Karpas-422 (cell line): ENCODE measurements at places on chromosomes 6 and 20.

DNA sequence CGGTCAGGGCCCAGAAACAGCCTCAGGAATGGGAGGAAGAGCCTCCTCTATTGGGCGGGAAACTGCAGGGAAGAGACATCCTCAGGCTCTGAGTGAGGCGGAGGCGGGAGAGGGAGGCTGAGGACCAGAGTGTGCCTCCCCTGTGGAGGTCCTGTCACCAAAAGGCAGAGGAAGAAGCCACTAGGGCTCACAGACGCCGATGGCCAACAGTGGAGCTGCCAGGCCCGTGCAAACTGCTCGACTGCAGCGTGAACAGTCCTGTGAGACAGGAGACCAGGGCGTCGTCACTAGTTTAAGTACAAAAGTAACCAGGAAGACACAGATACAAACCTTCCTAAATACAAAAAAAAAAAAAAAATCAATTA is 82.7 kb downstream of the TAF4 start:
- no peak for DNase-seq

- DNase-seq, result no peak
Measured at GRCh38 chr6:170024940-170025339, 265.9 kb downstream of the DLL1 start.

GRCh38 chr20:17995967-17996819 is 27.4 kb downstream of the MGME1 start:
- peak; percentile 89 for DNase-seq

- DNase-seq, result no peak
Measured at GRCh38 chr20:12047838-12048432, 130.2 kb downstream of the BTBD3 start.

GRCh38 chr6:90484903-90485302 is 102.0 kb downstream of the MAP3K7 start:
- no peak for DNase-seq

GRCh38 chr20:36399147-36399968 is 93.2 kb downstream of the DLGAP4 start:
- peak; percentile 88 for DNase-seq

GRCh38 chr6:22613695-22614094 is 44.3 kb downstream of the HDGFL1 start:
- no peak for DNase-seq

- DNase-seq, result no peak
Measured at GRCh38 chr6:52877168-52877567, 32.3 kb downstream of the GSTA3 start.

GRCh38 chr20:48818481-48818987 is 9.3 kb downstream of the PREX1 start:
- no peak for DNase-seq

DNA sequence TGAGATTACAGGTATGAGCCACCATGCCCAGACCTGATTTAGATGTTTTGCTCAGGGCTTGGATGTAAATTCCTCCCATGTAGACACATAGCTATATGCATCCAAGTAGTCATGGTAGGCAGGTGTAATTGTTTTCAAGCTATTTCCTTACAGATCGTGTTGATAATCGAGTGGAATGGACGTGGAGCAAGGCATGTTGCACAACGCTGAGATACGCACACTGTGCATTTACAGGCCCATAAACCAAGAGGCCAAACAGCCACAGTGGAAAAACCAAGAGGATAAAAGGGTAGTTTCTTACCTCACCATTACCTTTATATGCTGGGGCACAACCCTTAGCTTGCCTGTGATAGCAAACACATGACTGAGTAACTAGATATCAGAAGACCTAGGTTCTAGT is 51.0 kb upstream of the ADGRF1 start:
- no peak for DNase-seq

DNA sequence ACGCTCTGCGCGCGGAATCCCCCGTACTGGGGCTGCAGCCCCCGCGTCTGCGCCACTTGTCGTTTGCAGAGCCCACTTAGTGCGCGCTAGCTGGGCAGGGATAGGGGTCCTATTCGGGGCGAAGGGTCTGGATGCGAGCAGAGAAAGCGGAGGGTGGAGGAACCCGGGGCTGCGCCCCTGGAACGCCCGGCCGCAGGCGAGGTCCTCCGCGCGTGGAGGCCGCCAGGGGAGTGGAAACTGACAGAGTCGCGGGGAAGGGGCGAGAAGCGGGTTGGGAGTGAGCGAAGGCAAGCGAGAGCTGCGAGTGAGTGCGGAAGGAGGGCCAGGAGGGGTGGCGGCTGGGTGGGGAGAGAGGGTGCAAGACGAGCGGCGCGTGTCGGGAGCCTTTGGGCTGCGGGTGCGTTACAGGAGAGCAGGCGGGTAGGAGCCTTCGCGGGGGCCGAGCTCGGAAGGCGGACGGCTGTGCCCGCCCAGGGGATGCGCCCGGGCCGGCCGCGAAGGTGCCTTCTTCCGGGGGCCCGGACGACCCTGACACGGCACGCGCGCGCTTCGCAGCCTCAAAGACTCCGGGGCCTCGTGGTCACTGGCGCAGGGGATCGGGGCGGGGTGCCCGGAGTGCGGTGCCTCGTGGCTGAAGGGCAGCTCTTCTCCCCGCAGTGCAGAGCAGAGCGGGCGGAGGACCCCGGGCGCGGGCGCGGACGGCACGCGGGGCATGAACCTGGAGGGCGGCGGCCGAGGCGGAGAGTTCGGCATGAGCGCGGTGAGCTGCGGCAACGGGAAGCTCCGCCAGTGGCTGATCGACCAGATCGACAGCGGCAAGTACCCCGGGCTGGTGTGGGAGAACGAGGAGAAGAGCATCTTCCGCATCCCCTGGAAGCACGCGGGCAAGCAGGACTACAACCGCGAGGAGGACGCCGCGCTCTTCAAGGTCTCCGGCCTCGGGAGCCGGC is 1.2 kb downstream of the IRF4 start:
- DNase-seq, result no peak

DNA sequence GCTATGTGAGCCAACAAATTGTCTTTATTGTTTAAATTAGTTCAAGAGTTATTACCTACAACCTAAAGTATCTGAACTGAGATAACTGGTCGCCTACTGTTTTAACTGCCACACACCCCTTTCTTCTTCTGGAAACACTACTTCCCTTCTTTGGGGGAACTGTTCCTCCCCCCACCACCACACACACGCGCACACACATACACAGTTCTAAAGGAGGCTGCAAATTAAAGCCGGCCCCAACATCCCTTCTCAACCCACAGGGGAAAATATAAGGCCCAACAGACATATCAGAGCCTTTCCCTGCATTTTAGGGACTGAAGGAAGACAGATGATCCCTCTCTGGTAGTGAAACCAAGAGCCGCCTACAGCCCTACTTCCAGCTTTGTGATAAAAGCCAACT is 348.0 kb upstream of the JARID2 start:
- no peak for DNase-seq

- DNase-seq, result no peak
Measured at GRCh38 chr6:15061180-15061641, 184.7 kb upstream of the JARID2 start.

DNA sequence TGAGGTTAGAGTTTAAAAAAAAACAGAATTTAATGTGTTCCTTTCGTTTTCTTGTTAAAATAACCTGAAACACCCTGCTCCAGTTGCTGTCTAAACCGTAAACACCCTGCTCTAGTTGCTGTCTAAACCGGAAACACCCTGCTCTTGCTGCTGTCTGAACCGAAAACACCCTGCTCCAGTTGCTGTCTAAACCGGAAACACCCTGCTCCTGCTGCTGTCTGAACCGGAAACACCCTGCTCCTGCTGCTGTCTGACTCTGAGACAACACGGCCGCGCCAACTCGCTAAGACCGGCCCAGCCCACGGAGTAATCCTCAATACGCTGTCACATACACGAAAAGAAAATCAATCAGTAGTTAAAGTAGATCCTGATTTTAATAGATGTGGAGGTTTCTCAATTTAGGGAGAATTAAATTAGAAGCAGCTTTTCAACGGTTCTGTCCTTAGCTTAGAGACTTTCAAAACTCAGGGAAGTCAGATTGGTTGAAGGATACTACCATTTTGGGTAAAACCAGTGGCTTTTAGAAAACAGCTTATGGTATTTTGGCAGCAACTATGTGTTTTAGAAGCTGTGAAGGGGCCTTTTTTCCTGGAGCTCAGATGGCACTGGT is 98.3 kb downstream of the RAMACL start:
- no peak for DNase-seq

- no peak for DNase-seq
Measured at GRCh38 chr20:14234666-14235295, 102.6 kb downstream of the FLRT3 start.

GRCh38 chr6:151254451-151255081 is 14.8 kb downstream of the AKAP12 start:
- DNase-seq, result peak; percentile 27

- DNase-seq, result no peak
Measured at GRCh38 chr20:44400671-44400969, 45.1 kb downstream of the HNF4A start.

GRCh38 chr20:2219481-2220006 is 76.3 kb upstream of the TGM3 start:
- no peak for DNase-seq

DNA sequence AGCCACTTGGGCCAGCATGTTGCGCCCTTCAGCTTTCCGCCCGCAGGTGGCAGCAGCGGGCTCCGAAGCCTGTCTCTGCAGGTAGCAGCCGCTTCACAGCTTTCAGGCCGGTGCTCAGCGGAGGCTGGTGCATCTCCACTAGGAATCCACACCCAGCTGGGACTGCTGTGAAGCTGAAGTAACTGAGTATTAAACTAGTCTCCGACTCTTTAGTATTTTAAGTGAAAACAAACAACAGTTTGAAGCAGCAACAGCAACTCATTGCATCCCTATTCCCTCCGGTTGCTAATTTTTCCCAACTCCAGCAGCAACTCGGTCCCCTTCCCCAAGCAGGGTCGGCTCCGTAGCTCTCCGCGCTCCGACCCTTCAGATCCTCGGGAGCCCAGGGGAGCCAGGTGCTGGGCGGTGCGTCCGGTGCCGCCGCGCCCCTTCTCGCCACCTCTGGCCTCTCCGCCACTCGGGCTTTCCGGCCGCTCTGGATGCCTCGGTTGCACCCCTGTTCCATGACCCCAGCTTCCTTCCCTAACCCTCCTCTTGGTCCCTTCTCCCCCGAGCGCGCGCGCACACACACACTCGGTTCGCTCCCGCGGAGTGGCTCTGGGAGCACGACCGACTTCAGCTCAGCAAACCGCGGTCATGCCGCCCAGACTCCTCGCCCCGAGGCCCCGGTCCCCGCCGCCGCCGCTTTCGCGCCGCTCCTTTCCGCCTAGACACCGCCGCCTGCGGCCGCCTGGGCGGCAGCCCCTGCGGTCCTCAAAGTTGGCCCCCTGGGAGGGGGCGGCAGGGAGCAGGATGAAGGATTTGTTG is 765 bp upstream of the NKAIN2 start:
- peak; percentile 84 for DNase-seq

GRCh38 chr6:109239160-109239559 is 143.1 kb downstream of the CD164 start:
- no peak for DNase-seq

DNA sequence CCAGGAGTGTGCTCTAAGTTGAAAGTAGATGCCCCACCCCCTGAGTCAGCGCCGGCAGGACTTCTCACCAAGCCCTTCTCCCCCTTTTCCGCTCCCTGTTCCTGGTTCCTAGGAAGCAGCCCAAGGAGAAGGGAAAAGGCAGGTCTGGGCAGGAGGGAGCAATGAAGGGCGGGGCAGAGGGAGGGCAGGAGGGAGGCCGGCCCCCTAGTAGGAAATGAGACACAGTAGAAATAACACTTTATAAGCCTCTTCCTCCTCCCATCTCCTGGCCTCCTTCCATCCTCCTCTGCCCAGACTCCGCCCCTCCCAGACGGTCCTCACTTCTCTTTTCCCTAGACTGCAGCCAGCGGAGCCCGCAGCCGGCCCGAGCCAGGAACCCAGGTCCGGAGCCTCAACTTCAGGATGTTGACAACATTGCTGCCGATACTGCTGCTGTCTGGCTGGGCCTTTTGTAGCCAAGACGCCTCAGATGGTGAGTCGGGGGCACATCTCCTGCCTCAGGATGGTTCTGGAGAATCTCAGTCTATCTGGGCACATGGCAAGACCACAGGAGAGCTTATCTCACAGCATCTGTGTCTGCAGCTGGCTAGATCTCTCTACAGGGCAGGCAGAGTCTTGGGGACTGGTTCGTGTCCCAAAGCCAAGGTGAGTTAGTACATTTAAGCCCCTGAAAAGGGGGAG is at the start of gene PROCR:
Gene PROCR, plus strand, starts transcription at position 320 of the 681 bp plus-strand sequence. Its CDS starts 83 bp downstream, at position 403.
- no peak for DNase-seq

DNA sequence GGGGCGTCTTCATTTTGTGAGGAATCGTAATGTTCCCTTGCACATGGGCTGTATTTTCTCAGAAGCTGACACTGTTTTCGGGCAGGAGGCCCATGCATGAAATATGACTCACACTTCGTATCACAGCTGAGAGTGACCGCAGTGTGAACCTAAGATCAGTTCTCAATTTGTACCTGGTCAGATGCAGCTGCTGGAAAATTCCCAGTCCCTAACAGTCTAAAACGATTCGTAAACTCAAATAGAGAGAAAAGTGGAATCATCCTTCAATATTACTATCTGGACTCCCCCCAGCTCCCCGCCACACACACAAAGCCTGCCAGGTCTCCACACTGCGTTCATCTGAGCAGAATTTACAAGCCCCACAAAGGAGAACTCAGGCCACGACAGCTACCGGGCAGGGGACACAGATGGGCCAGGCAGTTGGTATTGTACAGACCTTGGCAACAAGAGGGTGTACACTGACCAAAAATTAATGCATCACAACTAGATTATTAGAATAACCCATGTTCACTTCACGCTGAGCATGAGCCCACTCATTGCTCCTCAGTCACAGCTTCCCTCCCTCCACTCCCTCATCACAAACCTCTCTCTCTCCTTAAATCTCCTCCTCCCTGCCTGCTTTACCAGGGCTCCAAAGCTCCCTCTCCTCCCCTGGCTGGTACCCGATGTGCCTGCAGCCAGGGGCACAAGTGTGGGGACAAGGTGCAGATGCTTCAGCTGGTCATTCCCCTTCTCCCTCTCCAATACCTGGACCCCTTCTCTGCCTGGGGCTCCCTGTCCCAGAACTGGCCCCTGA is 488.4 kb downstream of the PREX1 start:
- DNase-seq, result no peak

GRCh38 chr6:139894271-139894670 is 519.8 kb upstream of the CITED2 start:
- DNase-seq, result no peak

- peak; percentile 36 for DNase-seq
Measured at GRCh38 chr20:16005021-16005914, 568.0 kb downstream of the KIF16B start.

DNA sequence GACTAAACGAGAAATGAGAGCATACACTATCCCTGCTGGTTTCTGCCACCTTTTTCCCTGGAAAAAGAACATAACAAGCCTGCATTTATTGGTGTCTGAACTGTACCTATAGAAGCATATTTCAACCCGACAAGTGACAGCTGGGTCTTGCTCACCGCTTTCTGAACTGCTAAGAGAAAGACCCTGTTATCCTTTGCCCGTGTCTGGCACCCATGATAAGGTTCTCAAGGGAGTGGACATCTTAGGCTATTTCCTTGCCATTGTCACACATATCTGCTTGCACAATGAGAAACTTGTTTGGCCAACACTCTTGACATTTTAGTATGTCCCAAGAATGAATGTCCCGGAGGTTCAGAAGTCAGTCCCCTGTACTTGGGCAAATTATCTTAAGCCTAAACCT is 19.3 kb downstream of the RIPOR2 start:
- no peak for DNase-seq

DNA sequence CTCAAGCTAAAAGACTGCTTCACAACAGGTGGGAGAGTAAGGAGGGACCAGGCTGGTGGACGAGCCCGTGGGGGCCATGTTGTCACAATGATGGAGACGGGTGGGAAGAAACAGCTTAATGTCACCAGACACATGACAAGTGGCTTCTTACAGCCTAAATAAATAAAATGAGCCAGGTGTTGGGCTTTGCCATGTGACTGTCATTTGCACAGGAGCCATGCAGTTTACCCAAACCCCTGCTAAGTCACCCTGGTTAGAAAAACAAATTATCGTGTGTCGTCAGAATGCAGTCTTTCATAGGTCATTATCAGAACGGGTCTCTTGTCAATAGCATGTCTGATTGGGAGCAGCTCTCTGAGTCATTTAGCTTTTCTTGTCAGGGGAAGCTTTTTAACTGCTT is 18.5 kb downstream of the BTBD3 start:
- no peak for DNase-seq
